ENCODE measurements at places on chromosomes 5 and 9. TPM values are rescaled to one million over a fixed set of nuclear protein-coding genes. Genes with fewer than 3 reads are reported as not detected.
A peak's percentile ranks its signal among the peaks of the same experiment; 100 is the strongest.

DNA sequence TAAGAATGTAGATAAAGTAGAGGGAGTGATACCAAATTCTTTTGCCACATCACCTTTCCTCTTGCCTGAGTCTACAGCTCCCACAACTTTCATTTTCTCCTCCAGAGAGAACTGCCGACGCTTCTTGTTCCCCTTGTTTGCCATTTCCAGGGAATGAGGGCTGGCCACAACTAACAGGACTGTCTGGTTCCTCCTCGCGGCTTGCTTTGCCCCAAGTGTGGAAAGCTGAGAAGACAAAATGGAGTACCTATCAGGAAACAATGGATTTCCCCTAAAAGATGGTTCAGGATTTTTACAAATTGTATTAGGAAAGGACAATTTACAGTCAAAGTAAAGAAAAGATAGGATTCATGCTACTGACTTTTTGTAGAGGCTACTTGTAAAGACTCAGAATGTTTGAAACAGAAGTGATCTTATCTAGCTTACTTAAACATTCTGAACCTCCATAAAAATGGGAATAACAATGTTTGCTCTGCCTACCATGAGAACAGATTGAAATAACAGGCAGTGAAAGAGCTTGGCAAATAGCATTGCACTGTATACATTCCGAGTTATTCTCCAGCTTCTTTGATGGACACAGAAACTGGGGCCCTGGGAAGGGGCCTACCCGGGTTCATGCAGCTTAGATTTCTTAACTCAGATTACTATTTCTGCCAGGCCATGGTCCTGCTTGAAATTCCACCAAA, 4.1 kb downstream of the TIGD6 start:
- peaks cover 12% of the 10 kb centered on the region for H3K36me3 ChIP-seq
- H3K4me3 ChIP-seq: no peak overlapping the region
- H3K4me1 ChIP-seq: peaks cover 2% of the 10 kb centered on the region
- H3K27ac ChIP-seq: no peak overlapping the region
- no peak for DNase-seq
- no peaks in the 10 kb centered on the region for H3K27me3 ChIP-seq

- H3K4me3 ChIP-seq: no peak overlapping the region
- H3K36me3 ChIP-seq: peaks cover 70% of the 10 kb centered on the region
- H3K4me1 ChIP-seq: no peaks in the 10 kb centered on the region
- no peak overlapping the region for H3K27ac ChIP-seq
Measured at GRCh38 chr9:95940265-95940664, 64.8 kb downstream of the ERCC6L2 start.

GRCh38 chr9:126515001-126515872, 98.5 kb upstream of the LMX1B start:
- no peak overlapping the region for H3K27ac ChIP-seq
- DNase-seq: no peak
- peak overlapping the region; percentile 27 for H3K4me3 ChIP-seq
- H3K36me3 ChIP-seq: no peaks in the 10 kb centered on the region
- no peaks in the 10 kb centered on the region for H3K27me3 ChIP-seq

DNA sequence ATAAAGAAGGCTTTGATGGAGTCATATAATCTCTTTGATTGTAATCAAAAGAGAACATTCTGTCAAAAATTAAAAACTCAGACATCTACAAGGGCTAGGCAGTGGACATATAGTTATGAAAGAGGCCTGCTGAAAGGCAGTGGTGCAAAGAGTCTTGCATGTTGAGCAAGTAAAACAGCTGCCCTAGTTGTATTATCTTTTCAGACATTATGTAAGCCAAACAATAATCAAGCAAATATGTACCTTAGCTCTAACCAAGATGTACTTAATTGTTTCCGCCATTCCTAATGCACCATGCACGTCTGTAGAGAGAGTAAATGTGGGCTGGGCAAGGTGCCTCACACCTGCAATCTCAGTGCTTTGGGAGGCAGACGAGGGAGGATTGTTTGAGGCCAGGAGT, 14.3 kb downstream of the GAPT start:
- DNase-seq: no peak
- no peaks in the 10 kb centered on the region for H3K4me1 ChIP-seq
- no peak overlapping the region for H3K4me3 ChIP-seq
- H3K27ac ChIP-seq: no peak overlapping the region
- no peaks in the 10 kb centered on the region for H3K27me3 ChIP-seq

The SLC36A2 gene
- 0.07 TPM for total RNA-seq

The NPR3 gene
- not detected for total RNA-seq

The NIM1K gene
- 0.07 TPM for total RNA-seq

The WNT8A gene
- 0.26 TPM for total RNA-seq

The FGFR4 gene
- total RNA-seq: 52.8 TPM

The LEAP2 gene
- total RNA-seq: 1.0 TPM

Measured in H9 (cell line).